ENCODE measurements at places on chromosomes 11 and 22.

- DNase-seq, result peak; percentile 6
Measured at GRCh38 chr11:4881188-4881587, 512 bp upstream of the OR51T1 start.

DNA sequence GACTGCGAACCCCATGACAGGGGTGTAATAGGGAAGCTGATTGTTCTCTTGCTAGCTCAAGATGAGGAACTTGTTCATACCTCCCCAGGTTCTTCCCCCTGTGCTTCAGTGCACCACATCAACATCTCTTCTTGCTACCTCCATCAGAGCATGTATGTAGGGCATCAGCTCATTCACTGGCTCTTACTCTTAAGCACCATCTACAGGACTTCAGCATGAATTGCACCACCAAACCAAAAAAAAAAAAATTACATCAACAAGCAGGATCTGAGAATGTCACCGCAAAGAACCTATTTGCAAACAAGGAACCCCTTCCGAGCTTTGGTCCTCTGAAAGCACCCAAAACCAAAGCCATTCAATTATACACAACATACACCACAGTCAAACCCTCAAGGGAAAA lies 2226.5 kb upstream of the RAG2 start:
- DNase-seq, result peak; percentile 21

DNA sequence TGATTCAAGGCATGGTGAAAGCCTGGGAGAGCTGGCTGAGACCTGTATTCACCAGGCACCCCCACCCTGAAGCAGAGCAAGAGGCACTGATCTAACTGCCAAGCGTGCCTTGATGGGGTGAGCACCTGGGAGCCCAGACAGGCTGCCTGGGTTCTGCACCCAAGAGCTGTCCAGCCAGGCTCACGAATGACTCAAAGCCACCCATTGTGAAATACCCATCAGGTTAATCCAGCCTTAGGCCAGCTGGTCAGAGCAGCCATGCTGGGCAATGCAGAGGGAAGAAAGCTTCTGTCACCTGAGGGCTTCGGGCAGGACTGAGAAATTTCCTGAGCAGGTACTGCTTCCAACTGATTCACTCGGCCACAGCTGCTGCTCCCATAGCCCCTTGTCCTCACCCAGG lies 22.1 kb downstream of the THOC5 start:
- DNase-seq, result no peak

DNA sequence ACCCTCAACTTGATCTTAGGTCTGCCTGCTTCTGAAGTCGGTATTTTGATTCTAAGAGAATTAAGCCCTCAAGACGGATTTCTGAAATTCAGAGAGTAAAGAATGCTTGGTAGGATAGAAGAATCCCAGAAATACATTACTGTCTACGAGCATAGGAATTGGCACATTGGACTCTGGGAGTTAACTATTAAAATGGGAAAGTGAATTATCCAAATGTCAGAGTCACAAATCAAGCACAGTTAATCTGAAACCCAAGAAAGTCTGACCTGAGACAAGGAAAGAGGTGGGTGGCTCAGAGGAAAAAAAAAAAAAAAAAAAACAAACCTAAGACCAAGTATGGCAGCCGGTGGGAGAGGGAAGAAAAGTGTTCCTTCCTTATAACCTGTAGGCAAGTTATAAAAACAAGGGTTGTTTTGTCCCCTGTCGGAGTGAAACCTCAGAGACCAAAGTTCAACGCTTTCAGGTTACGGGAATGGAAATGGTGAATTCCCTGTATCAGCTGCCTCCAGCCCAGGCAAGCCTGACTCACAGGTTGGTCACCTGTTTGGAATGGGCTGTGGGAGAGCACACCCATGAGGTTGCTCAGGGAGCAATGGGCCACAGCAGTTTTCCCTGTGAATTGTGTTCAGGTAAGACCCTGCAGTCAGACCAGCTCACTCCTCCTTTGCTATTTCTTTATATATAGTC lies 139.0 kb downstream of the ETS1 start:
- DNase-seq, result peak; percentile 39

DNA sequence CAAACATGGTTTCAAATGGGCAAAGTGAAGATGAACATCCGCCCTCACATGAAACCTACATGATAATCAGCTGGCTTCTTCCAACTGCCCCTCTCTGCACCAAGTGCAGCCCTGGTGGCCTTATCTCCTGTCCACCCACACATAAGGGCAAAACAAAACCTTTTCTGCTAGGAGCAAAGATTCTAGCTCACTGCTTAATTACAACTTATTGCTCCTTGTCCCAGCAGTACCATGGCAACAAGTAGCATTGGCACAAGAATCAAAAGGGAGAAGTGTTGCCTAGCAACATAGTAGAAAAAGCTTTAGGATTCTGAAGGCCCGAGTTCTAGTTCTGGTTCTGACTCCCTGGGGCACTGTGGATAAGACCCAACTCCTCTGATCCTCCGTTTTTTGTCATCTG lies 68.7 kb upstream of the BMAL1 start:
- no peak for DNase-seq

- no peak for DNase-seq
Measured at GRCh38 chr11:79193663-79194310, 247.0 kb downstream of the TENM4 start.

DNA sequence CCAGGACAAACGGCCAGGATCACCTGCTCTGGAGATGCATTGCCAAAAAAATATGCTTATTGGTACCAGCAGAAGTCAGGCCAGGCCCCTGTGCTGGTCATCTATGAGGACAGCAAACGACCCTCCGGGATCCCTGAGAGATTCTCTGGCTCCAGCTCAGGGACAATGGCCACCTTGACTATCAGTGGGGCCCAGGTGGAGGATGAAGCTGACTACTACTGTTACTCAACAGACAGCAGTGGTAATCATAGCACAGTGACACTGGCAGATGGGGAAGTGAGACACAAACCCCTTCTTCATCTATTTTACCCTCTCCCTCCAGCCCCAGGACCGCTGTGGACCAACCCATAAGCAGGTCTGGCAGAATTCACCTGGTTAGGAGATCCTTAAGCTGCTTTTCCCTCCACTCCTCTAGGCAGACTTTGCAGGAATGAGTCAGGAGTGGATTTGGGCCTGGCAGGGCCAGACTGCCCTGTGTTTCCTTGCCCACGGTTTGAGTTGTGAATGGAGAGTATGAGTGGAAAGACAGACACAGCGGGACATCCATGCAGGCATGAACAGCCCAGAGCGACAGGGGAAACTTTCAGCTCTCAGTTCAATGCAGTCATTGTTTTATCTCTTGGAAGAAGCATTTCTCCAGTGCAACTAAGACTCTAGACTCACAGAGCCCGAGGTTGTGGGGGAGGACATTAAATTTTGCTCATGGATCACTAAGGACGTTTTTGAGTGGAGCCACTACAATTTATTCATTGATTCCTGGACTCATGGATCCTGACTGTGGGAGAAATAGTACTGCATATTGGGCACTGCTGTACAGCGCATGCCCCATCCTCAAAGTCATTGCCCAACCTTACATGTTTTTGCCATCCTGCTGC lies 75.3 kb upstream of the IGLL5 start:
- no peak for DNase-seq

- DNase-seq, result no peak
Measured at GRCh38 chr11:94060401-94060800, 39.2 kb downstream of the HEPHL1 start.

DNA sequence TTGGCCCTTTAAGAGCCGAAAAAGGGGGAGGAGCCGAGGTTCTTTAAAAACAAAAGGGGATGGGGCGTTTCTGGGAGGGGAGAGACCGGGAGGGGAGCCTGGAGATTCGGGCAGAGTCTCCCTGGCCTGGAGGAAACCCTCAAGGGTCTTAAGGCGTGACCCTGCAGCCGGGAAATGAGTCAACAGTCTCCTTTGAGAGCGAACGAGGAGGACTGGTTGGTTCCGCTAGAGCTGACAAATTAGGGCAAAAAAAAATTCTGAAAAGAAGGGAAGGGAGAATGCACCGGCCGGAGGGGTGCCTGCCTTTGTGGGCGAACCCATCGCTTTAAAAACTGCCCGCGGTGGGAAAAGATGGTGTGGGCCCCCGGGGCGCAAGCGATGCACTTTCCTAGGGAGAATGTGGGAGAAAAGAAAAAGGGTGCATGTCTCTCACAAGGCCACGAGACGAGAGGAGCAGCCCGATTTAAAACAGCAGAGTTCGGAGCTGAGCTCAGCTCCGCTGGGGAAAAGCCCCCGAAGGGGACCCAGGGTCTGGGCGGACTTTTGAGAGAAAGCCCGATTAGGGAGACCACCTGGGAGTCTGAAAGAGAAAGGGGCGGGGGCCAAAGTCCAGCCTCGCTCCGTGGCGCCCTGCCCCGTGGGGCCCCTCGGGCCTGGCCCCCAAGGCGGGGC lies 874 bp downstream of the ZFTA start:
- DNase-seq, result peak; percentile 70

DNA sequence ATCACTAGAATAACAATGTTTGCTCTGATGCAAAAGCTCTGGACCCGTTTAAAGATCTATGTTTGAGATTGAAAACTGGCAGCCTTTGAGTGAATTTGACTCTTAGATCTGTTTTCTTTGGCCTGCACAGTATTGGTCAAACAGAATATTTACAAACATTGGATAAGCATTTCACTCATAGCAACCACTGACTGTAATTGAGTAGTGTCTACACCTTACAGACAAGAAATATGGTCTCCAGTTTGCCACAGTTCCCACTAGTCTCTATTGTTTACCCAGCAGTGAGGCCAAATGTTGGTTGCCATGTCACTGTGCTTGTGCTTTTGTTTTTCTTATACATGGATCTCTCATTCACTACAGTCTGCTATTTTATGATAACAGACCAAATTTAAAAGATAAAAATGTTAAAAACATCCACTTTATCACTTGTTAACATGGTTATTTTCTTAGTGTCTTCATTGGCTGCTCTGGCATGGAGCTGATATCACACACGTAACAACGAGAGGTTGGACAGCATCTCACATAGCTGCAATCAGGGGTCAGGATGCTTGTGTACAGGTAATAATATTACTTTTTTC lies 12.2 kb downstream of the ANKRD42 start:
- no peak for DNase-seq

DNA sequence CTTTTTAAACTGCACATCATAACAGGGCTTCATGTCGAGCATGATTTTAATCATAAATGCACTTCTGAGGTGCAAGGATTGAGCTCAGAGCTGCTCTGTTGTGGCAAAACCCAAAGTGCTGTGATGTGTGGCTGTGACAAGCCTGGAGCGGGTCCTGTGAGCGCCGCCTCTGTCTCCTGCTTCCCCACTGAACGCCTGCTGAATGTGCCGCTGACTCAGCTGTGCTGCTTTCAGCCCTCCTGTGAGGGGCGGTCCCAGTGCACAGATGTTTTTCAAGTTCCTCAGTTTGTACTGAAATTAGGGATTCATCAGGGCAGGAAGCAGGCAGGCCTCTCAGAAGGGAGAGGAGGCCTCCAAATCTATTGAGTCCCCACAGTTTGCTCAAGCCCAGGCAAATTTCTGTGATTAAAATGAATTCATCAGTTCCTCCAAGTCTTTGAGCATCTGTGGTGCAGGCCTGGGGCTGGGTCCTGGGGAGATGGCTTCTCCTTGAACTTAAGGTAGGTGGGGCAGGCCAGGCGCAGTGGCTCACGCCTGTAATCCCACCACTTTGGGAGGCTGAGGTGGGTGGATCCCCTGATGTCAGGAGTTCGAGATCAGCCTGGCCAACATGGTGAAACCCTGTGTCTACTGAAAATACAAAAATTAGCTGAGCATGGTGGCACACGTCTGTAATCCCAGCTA lies 3.0 kb upstream of the GTSE1 start:
- peak; percentile 77 for DNase-seq

- DNase-seq, result no peak
Measured at GRCh38 chr22:39931251-39931650, 28.9 kb upstream of the TMA7B start.

- peak; percentile 32 for DNase-seq
Measured at GRCh38 chr11:64787526-64788320, 9.4 kb upstream of the SF1 start.

- peak; percentile 58 for DNase-seq
Measured at GRCh38 chr11:93031386-93031785, 61.9 kb downstream of the MTNR1B start.

DNA sequence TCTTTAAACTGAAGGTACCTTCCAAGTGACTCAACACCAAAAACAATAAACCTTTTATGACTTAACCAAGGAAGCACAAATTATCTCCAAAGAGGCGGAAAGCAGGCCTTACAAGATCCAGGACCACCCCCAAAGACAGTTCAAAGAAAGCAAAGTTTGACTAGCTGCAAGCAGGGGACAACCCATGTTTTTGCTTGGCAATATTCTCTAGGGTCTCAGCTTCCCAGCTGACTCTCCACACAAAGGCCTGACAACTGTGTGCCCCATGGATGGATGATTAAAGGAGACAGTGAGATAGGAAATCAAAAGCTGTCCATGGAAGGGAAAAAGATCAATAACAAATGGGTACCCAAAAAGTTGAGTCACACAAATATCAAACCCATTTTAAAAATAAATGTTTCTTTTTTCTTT lies 232.2 kb downstream of the DDX10 start:
- no peak for DNase-seq

DNA sequence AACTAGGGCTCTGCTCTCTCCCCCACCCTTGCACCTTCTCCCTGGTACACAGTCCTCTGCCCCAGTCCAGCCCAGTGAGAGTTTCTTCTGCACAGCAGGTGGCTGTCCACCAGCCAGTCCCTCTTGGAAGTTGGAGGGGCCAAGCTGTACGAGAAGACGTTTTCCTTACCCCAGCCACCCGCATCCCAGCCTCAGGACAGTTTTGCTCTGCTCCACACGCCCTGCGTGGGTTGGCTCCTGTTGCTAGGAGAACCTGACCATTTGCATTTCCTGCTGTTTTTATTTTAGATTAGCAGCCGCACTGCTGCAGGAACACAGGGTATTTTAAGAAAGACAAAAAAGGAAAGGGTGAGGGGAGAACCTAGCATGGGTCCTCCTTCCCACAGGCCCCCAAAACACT lies 17.6 kb upstream of the NRGN start:
- no peak for DNase-seq

DNA sequence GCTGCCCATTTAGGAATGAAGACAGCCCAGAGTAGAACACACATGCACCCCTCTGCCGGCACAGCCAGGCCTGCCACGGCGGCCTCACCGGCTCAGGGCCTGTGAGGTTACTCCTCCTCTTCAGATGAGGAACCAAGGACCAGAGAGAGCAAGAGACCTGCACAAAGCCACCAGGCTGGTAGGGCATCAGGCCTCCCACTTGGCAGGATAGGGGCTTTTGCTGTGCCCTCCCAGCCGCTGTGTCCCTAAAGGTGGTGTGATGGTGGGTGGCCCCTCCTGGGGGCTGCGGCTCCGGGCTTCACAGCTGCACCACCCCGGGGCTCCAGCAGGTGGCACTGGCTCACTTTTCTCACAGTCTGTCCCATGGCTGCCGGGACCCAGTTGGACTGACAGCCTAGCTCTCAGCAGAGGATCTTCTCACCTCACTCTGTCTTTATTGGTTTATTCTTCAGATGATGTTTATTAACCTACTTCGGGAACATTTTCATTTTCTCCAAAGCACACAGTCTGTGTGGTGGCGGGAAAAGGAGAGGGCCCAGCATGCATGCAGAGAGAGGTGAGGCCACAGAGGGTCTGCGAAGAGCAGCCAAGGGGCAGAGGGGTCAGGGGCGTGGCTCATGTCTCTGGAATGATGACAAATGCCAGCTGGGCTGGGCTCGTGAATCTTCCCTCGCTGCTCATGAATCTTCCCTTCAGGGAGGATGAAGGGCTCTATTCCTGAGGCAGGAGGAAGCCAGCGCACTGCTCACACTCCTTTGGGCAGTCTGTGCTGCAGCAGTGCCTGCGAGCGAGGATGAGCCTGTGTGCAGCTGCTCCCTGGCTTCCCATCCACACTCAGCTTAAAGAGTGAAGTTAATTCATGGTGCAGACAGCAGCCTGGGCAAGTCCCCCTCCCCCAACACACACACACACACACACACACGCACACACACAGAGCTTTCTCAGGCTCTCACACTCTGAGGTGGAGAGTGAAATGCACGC lies 101.1 kb upstream of the PITPNB start:
- DNase-seq, result peak; percentile 69

GRCh38 chr11:60310407-60310998 lies 16.6 kb upstream of the MS4A6E start:
- no peak for DNase-seq
